ENCODE measurements at places on chromosomes 6 and 20.
A peak's percentile ranks its signal among the peaks of the same experiment; 100 is the strongest.

DNA sequence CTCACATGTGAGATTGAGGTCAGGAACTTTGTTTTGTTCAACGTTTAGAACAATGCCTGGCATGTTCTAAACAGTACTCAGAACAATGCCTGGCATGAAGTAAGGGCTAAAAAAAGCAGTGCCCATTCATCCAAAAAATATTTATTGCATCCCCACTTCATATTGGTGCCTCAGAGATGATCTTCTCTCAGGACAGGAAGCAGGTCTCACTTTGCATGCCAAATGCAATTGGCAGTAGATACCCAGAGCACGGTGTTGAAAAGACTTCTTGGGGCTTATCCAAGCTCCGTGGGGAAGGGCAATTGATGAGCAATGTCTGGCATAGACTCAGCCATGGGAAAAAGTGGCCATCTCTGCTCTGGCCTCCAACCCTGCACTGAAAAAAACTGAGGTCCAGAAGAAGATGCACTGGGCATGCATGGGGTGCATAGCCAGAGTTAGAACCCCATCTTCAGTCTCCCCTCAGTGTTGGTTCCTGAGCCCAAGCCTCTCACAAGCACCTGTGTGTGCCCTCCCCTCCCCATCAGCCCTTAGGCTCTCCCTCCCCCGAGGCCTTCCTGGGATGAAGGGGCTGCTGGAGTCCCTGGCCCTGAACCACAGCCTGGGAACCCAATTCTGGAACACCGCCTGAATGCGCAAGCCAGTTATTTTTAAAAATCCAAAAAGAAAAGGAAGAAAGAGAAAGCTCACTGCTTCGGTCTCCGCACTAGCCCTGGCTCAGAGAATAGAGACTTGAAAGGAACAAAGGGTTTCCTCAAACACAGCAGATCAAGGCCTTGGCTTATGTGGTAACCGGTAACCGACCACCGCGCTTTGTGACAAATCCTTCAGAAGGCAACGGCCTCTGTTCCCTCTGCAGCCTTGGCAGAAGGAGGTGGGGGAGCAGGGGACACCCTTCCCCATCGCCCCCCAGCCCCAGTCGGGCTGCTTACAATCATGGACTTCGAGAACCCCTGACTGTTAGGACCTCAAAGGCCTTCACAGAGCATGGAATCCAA is 78.5 kb upstream of the SIRPA start:
- DNase-seq: peak; percentile 94

DNA sequence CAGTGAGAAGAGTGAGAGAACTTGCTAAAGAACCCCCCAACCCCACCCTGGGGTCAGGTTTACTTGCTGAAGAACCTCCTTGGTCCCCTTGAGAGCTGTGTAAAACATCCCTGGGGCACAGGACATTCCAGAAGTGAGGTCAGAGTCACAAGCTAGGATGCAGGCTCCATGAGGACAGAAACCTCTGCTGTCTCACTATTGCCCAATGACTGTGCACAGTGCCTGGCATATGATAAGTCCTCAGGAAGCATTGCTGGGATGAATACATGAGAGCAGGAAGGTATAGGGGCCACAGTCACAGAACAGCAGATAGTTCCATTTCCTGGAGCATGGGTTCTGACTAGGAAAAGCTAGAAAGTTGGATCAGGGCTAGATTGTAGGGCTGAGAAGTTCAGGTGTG is 18.4 kb downstream of the NT5E start:
- peak; percentile 76 for DNase-seq

GRCh38 chr20:10306440-10307358 is 88.1 kb downstream of the SNAP25 start:
- DNase-seq: peak; percentile 73

GRCh38 chr6:127243501-127243900 is 23.2 kb upstream of the RNF146 start:
- peak; percentile 12 for DNase-seq

- no peak for DNase-seq
These were observed 87.5 kb upstream of the ARID1B start for GRCh38 chr6:156689656-156690055.

DNA sequence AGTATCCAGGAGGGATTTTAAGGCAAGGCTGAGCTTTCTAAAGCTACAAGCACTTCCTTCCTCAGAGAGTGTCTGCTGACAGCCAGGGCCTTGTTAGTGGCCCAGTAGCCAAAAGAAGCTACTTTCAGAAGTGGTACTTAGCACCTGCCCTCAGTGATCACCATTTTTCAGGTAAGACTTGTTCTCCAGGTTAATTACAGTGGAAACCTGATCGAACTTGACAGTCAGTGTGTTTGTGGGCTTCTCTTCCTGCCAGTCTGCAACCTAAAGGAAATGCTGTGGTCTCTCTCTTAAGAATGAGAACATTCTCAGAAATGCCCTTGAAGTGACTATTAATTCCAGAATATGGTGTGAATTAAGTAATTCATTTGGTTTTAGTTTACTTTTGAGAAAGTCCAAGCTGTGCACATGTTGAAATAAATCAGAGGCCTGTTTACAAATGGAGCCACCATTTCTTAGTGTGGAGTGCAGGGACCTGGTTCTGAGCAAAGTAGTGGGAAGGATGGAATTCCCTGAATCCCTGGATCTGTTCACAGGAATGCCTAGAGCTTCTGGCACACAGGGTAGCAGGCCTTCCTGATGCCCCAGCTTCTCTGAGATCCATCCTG is 185.3 kb upstream of the AGPAT4 start:
- no peak for DNase-seq

DNA sequence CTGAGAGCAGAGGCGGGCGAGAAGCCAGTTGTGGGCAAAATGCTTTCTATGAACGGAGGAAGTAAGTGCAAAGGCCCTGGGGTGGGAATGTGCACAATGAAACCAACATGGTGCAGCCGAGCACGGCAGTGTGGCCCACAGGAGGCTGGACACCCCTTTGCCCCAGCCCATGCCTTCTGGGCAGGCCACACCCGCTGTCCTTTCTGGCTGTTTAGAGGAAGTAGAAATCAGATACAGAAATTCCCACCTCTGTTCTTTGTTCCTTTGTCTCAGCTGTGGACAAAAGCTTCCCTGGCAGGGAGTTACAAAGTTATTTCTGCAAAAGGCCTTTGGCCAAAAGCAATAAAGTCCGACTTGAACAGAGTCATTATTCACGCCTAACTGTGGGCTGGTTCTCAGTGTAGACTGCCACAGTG is 11.9 kb downstream of the SULF2 start:
- DNase-seq: no peak

GRCh38 chr20:4014031-4014474 is 1.3 kb downstream of the RNF24 start:
- DNase-seq: peak; percentile 90

Measured in GM23248 (cell line).